ENCODE measurements at places on chromosomes 7 and 10.
A peak's percentile ranks its signal among the peaks of the same experiment; 100 is the strongest.

DNA sequence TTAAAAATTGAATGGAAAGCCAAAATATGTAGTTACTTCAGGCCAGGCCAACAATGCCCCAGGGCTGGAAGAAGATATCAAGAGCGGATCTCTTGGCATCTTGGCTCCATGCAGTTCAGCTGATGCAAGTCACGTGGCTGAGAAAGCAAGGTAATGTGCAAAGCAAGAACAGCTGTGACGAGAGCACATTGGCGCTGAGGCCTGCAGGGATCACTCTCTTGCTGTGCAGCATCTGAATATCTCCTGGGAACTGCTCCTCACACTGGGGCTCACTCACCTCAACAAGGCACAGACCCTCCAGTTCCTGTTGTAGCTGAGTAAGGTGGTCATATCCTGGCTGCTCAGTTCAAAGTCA is 14.0 kb downstream of the AKR1B1 start:
- DNase-seq, result no peak

DNA sequence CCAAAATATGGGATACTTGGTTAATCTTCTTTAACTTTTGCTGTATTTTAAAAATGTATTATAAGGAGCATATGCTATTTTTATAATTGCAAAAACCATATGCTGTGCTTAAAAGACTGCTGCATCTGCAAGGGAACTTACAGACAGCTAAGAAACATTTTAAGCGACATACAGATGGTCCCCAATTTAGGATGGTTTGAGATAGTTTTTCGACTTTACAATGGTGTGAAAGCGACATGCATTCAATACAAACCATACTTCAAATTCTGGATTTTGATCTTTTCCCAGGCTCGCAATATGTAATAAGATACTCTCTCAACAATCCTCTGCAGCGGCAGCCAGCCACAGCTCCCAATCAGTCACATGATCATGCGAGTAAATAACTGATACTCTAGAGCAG is 73.2 kb downstream of the SHTN1 start:
- no peak for DNase-seq

DNA sequence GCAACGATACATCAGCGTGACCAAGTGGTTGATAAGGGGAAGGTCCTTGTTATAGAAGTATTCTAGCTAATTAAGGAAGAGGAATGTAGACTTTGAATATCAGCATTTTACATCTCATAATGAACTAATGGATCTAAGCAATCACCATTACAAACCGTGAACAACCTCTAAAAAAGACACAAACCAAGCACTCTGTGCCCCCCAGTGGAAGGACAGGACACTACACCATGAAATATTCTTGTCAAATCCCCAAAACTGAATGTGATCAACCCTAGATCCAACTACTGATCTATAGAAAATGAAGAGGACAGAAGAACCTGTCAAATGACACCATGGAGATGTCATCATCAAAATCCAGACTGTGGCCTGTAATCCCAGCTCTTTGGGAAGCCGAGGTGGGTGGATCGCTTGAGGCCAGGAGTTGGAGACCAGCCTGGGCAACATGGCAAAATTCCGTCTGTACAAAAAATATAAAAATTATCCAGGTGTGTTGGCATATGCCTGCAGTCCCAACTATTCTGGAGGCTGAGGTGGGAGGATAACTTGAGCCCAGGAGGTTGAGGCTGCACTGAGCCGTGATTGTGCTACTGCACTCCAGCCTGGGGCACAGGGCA is 111.3 kb upstream of the CARD11 start:
- peak; percentile 54 for DNase-seq

DNA sequence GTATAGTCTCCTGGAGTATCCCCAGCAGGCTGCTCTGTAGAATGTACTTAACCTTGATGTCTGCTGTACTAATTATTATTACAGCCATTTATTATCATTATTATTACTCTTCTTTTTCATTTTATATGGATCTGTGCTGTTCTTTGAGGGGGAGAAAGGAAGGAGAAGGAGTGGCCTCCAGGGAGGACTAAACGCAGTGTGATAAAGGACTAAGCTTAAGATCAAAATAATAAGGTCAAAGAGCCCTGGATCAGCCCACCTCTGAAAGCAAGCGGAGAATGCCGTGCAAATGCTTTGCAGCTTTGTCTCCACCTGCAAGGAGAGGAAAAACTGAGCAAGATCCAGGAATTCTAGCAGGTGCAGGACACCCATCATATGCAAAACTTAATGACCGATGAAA is 65.3 kb downstream of the RELN start:
- DNase-seq, result no peak

- DNase-seq, result no peak
Measured at GRCh38 chr10:77293773-77294172, 343.8 kb downstream of the KCNMA1 start.

DNA sequence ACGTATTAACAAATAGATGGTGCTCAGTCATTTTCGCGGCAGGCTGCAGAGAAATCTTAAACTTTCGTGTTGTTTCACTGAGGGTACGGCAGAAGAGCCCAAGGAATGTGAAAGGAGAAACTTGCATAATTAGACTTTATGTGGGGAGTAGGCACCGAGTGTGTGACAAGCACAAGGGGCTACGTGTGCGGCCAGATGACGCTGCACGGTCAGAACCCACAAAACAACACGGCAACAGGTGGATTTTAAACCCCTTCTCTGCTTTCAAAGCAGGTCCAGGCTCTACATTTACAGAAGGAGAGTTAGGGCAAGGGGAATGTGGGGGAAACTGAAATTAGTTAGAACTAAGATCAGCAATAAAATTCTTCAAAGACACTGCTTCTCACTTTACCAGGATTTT is 392 bp upstream of the UCN3 start:
- DNase-seq, result no peak

- DNase-seq, result no peak
Measured at GRCh38 chr7:6422095-6422494, 25.7 kb downstream of the DAGLB start.

GRCh38 chr10:95363303-95363912 is 72.6 kb upstream of the PDLIM1 start:
- DNase-seq, result peak; percentile 11

GRCh38 chr10:117748058-117748457 is 205.5 kb downstream of the EMX2 start:
- no peak for DNase-seq

- no peak for DNase-seq
Measured at GRCh38 chr7:3710531-3710930, 409.5 kb downstream of the SDK1 start.

- DNase-seq, result no peak
Measured at GRCh38 chr10:30057894-30058556, 1.4 kb downstream of the JCAD start.

DNA sequence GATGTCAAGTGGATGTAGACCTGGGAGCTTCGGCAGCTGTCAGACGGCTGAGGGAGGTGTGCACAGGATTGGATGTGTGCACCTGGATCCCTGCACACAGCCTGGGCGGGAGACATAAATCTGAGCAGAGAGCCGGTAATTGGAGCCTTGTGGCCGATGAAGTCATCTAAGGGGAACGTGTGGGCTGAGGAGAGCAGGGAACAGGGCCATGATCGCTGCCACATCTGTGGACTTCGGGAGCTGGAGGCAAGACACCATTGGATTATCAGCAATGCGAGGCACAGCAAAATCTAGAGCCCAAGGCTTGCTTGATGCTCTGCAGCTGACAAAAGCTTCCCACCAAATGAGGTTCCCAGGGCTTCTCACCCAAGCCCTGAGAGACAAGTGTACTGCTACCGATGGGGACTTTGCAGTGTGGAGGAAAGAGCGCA is 147.7 kb downstream of the PTPN20 start:
- no peak for DNase-seq

- DNase-seq, result no peak
Measured at GRCh38 chr10:86678999-86679792, 10.9 kb downstream of the LDB3 start.

GRCh38 chr7:155992538-155992937 is 180.3 kb upstream of the SHH start:
- DNase-seq, result no peak

DNA sequence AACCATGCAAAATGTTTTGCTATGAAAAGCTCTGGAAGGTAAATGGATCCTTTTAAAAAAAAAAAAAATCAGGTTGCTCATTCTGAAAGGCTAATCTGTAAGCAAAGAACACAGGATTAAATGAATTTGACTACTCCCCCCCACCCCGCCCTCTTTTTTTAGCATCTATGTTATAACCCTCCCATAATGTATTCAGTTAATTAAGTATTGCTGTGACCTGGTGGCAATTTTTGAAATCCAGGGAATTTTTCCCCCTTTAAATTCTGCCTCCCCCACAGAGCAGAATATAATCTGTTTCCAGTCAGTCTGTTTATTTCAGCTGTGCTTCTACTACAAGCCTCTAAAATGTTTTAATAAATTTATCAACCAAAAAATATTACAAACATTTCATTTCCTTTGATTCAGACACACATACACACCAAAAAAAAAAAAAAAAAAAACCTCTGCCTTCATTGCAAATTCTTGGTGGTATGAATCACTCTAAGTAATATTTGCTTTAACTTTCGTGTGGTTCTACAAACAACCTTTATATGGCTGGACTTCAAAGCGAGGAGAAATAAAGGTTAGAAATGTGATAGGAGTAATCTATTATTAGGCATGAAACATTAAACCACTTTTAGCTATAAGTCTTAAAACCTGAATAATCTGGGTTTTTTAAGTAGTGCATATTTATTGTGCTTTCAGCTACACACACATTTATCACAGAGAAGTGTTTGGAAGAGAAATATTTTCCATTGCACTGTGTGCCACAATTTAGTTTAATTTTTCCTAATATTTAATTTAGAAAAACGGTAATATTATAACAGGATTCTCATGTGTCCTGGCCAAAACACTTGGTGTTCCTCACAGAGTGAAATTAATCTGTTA is 64.4 kb upstream of the ARID5B start:
- DNase-seq, result no peak
